ENCODE measurements at places on chromosomes 11 and 22. TPM values are rescaled to one million over a fixed set of nuclear protein-coding genes. Genes with fewer than 3 reads are reported as not detected.

The GP1BB gene
- polyA plus RNA-seq: 21.2 TPM

- H3K4me3 ChIP-seq: no peak overlapping the region
- H3K4me1 ChIP-seq: no peaks in the 10 kb centered on the region
- no peaks in the 10 kb centered on the region for H3K36me3 ChIP-seq
- DNase-seq: no peak
Observed at GRCh38 chr11:69166218-69167115, 10.7 kb downstream of the SMIM38 start.

DNA sequence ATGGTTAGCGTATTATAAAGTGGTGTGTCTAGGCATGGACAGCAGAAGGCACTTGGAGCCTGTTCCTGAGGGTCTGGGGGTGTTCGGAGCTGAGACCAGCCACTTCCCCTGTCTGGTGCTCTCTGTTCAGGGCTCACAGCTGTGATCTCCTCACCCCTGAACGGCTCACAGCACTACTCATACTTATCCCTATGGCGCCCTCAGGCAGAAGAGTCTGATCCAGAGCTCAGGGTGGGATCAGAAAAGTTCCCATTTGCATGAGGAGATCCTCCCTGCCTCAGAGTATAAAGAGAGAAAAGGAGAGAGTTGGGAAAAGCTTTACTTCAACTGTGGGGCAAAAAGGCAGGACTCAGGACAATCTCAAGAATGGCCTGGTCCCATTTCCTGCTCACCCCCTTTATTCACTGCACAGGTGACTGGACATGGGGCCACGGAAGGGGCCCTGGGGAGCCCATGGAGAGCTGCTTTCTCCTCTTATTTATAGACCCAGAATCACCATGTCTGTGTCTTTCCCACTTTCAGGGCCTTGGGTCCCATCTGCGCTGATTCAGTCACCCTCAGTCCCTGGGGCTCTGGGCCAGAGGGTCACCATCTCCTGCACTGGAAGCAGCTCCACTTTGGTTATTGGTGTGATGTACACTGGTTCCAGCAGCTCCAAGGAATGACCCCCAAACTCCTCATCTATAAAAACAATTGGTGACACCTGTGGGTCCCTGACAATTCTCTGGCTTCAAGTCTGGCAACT lies 97.0 kb upstream of the TOP3B start:
- no peaks in the 10 kb centered on the region for H3K36me3 ChIP-seq
- H3K4me3 ChIP-seq: no peak overlapping the region
- no peak for DNase-seq
- no peaks in the 10 kb centered on the region for H3K4me1 ChIP-seq

The SEC14L2 gene
- polyA plus RNA-seq: 3.6 TPM

The OR6Q1 gene
- not detected for polyA plus RNA-seq

The ZNRF3 gene
- 3.1 TPM for polyA plus RNA-seq

The SYT8 gene
- 64.8 TPM for polyA plus RNA-seq

GRCh38 chr22:29811377-29811776 lies 26.7 kb downstream of the ASCC2 start:
- H3K4me3 ChIP-seq: no peak overlapping the region
- H3K36me3 ChIP-seq: peaks cover 51% of the 10 kb centered on the region
- no peak for DNase-seq
- no peaks in the 10 kb centered on the region for H3K4me1 ChIP-seq
